ENCODE measurements at places on chromosomes 6 and 20.

DNA sequence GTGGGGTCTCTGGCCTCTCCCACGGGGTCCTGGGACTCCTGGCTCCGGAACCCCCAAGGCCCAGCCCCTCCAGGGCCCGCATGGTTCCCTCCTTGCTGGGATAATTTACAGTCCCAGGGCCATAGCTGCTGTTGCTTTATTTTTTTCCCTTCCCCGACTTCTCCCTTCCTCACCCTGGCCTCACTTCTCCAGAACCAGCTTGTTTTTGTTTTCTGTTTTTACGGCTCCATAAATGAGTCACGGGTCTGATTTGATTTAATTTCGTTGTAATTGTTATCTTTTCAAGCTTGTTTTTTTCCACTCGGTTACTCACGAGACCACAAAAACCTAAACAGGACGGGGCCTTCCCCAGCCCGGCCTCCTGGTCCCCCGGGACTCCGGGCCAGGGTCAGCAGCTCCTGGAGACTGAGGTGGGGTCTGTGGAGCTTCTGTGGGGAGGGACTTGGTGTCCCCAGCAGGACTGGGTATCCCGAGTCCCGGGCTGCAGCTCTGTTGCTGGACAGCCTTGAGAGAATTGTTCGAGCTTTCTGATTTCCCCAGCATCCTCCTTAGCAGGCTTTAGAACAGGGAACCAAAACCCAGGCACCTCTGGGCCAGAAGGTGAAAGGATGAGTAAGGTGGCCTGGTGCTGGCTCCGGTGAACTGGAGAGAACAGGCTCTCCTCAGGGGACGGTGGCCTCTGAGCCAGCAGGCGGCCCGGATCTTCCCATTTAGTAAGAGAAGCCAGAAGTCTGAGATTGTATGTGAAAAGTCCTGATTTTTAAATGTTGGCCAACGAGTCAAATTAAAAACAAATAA lies 94.9 kb downstream of the CEBPB start:
- DNase-seq: peak; percentile 81

DNA sequence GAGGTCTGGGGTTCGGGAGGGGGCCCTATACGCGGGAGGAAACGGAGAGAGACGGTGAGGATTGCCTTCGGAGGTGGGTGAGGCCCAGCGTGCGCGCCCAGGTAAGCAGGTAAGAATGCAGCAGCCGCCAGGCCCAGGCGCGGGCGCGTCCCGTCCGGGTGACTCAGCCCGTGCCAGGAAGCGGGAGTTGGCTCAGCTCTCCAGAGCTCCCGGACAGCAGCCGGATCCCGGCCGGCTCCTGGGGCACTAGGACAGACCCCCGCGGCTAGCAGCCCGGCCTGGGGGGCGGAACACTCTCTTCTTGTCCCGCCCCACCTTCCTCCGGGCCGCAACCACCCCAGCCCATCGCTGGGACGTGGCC lies 1.5 kb upstream of the MDFI start:
- DNase-seq: no peak

DNA sequence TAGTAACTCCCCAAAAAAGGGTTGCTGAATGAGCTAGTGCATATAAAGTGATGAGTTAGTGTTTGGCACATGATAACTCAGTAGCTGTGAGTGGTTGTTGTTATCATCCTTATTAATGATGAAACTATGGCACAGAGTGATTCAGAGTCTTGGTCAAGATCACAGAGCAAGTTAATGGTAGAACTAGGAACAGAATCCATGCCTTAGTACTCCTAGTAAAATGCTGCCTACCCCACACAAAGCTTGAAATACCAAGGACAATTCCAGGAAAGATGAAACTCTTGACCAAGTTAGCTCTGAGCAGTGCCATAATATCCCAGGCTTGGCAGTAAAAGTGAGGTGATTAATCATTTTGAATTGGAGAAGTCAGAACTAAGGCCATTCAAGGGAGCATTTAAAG lies 109.1 kb upstream of the ENPP5 start:
- DNase-seq: peak; percentile 11

DNA sequence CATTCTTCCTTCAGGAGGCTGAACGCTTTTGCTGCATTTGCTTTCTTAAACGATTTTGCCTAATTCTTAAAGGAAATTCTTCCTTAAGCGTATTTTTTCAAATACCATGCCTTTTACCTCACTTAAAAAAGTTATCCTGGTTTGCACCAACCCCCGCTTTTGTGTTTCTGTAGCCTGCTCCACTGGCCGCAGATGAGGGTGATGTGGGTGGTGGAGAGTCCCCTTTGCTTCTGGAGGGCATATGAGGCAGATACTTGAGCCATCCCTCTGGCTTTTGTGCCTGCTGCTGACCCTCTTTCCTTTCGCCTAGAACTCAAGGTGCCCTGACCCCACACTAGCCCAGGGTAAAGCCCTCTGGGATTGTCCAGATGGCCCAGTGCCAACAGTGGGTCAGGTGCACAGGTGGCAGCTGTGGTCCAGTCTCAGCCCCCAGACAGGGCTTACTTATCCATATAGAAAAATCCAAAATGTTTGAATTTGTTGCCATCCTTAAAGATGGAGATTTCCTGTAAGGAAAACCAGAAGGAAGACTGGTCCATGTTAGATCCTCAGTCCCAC lies 43.9 kb downstream of the SPATA2 start:
- DNase-seq: no peak

DNA sequence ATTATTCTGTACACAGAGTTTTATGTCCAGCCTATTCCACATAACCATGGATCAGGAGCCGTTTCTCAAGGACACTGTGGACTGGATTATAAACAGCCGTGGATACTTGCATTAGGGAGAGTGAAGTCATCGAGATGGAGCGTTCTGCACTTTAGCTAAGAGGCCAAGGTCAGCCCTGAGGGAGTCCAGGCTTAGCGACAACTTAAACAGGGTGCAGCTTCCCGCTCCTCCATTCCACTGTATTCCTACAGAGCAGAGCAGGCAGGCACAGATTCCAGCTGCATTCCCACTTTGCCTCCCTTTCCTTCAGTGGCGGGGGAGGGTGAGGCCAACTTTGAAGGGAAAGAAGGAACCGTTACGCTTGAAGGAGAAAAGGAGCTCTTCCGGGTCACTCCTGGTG lies 59.5 kb downstream of the RAMACL start:
- DNase-seq: no peak

DNA sequence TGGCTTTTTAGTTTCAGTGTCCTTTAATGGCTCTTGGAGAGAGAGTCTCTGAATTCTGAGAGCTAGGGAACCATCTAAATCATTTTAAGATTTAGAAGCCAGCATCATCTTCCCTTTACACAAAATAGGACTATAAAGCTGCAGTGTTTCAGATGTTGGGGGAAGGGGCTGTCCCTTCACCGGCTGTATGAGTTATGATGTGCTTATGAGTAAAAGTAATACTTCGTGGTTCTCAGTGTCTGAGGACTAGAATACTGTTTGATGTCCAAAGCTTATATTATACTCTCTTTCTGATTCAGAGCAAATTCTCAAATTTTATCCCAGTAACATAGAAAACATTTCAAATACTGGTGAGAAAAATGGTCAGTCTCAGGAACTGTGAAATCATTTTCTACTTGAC lies 63.5 kb upstream of the FAM8A1 start:
- no peak for DNase-seq

DNA sequence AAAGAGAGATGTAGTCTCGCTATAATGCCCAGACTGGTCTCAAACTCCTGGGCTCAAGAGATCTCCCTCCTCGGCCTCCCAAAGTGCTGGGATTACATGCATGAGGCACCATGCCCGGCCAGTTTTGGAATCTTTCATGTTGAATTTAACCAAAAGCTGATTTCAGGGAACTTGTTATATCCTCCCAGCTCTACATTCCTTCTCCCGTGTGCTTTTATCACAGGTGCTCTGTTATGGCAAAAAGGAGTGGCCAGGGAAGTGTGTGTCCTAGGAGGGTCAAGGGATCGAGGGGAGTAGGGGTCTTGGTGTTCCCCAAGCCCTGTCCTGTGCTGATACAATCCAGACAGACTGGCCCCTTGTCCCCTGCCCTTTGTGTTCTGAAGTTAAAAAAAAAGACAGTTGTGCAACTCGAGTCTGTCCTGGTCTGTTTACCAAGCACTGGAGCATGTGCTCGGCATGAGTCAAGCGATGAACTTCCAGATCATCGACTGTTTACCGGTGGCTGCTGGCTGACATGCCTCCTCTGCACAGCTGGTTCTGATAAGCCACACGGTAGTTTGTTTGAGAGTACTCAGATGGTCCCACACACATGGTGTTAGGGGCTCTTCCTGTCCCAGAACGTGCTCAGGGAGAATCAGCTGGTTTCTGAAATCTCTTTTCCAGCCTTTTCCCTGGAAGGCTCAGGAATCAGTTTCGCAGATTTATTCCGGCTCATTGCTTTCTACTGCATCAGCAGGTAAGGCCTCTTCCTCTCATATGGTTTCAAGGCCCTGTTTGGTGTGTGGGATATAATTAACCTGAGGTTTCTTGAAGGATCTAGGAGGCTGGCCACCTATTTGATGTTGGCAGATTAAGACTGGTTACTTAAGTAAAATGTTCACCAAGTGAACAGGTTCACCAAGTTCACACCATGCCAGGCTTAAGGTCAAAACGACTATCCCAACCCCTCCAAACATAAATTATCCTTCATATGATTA lies 52.6 kb upstream of the NAA20 start:
- peak; percentile 74 for DNase-seq

GRCh38 chr20:63873477-63873971 lies 8.5 kb downstream of the TPD52L2 start:
- DNase-seq: no peak

GRCh38 chr6:12842114-12842513 lies 125.5 kb downstream of the PHACTR1 start:
- no peak for DNase-seq

DNA sequence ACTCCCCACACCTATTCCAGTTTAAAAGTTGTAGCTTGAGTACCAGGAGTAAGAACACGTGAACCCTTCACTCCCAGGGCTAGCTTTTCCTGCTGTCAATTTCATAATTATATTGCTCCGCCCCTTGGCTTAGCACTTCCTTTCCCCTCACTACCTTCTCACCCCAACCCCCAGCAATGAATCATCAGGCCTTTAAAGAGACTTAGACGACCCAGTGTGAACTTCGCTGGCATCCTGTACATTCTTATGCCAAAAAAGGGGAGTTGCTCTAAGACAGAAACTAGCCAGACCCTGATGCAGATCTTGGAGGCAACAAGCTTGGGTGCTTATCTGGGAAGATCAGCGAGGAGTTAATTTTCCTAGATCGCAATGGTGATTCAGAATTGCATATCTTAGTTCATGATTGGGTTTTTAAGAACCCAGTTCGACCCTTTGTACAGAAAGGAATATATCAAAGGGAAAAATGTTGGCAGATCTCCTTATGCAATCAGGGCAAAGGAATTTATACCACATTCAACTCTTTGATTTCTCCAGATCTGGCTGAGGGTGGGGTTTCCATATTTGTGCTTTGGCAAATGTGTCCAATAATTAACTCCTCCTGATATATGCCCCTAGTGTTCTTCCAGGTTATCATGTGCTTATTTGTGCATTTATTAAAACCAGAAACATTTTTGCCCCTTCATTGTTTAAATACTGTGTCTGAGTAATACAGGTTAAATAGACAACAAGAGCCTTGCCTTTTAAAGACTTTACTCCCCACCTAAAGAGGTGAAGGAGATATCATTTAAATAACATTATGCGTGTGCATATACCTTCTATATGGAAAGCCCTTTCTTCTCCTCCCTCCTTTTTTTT lies 8.1 kb upstream of the ATXN1 start:
- DNase-seq: peak; percentile 93

GRCh38 chr6:113137426-113137825 lies 719.7 kb upstream of the MARCKS start:
- DNase-seq: no peak

GRCh38 chr20:15930311-15931305 lies 642.6 kb downstream of the KIF16B start:
- peak; percentile 24 for DNase-seq

DNA sequence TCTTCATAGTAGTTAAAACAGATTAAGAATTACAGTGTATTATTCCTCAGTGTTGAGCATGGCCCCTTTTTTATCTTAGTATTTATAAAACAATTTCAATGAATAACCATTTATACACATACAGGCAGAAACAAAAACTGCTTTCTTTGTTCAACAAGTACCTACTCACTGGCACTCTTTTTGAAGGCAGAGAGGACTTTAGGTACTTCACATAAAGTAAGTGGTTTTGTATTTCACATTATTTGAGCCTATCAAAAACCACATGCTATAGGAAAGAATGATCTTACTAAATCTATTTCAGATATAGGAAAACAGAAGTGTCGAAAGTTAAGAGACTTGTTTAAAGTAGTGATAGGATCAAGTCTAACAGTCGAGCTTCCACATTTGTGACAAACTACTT lies 73.8 kb downstream of the PRKN start:
- no peak for DNase-seq

DNA sequence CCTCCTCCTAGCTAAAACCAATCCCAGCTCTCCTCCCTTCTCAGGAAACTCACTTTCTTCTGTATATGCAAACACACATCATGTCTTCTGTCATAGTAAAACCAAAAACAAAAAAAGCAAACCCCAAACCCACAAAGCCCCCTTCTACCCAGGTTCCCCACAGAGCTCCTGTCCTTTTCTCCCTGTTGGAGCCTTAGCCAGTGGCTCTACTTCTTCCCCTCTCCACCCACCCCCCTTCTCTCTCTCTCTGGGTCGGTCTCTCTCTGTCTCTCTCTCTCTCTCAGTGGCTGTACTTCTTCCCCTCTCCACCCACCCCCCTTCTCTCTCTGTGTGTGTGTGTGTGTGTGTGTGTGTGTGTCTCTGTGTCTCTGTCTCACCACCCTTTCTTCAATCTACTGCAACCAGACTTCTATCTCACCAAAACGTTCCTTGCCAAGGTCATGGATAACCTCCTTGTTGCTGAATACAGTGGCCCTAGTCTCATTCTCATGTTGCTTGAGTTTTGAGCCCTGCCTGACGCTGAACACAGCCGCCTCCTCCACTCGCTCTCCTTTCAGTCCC lies 8.7 kb upstream of the OSER1 start:
- no peak for DNase-seq

- DNase-seq: no peak
Observed at GRCh38 chr6:3372912-3373554, 83.8 kb downstream of the SLC22A23 start.

- no peak for DNase-seq
Observed at GRCh38 chr6:14897831-14898230, 348.0 kb upstream of the JARID2 start.

- DNase-seq: no peak
Observed at GRCh38 chr6:111238464-111239119, 151.3 kb downstream of the SLC16A10 start.

GRCh38 chr6:107657755-107658461 lies 166.2 kb downstream of the SCML4 start:
- no peak for DNase-seq

GRCh38 chr6:46772762-46773161 lies 20.4 kb upstream of the MEP1A start:
- no peak for DNase-seq

GRCh38 chr6:167435209-167435728 lies 110.4 kb downstream of the TTLL2 start:
- DNase-seq: no peak

- DNase-seq: no peak
Observed at GRCh38 chr6:25186919-25187318, 92.3 kb upstream of the CARMIL1 start.

- DNase-seq: no peak
Observed at GRCh38 chr20:45174434-45175364, at the start of gene PI3. TSS of gene PI3 (plus strand) at chr20:45174902. CDS start at chr20:45174923, 21 bp downstream.

- no peak for DNase-seq
Observed at GRCh38 chr6:118468682-118469465, 79.2 kb upstream of the PLN start.

Data from GM04503 (cell line).